ENCODE measurements at places on chromosomes 6 and 20.

DNA sequence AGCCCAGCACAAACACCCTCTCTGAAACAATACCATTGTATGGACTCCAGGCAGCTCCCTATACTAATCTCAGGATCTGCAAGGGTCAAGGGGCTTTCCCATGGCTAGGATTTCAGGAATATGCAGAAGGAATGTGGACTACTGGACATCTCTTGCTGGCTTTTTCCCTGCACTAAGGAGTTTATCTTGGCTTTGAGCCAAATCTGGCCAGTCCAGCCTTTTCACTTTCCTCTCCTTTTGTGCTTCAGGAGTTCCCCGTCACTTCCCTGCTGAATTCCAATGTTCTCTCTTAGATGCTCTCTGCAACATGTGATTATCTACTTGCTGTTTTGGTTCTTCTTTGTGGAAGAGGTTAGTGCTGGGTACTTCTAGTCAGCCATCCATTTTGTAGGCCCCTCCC lies 568.2 kb downstream of the HDGFL1 start:
- H3K27me3 ChIP-seq, result no peaks in the 10 kb centered on the region
- no peak overlapping the region for H3K4me3 ChIP-seq
- DNase-seq, result no peak
- H3K36me3 ChIP-seq, result no peaks in the 10 kb centered on the region
- H3K4me1 ChIP-seq, result no peaks in the 10 kb centered on the region
- no peak overlapping the region for H3K27ac ChIP-seq

DNA sequence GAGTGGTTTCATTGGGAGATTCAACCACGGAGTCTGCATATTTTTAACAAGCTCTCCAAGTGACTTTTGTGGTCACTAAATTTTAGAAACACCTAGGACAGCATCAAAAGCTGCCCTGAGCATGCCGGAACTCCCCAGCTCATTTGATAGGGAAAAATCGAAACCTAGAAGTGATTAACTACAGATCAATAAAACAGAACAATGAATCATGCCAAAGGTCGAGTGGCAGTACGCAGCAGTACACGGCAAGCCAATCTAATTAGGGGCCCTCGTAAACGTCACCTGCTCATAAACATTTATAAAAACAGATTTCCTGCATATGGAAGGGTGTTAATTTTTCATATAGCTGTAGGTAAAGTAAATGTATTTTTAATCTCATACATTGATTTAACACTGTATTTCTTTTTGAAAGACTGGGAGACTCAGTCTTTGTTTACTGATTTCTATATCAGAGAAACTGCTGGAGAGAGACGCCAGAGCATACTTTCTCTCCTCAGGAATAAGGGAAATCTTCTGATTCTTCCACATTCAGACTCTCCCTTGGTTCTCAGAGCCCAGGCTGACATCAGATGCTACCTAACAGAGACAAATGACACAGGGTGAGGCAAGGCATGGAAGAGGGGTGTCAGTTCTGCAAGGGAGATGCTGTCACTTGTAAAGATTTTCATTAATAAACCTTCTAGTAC lies 232.5 kb downstream of the PTPRT start:
- no peaks in the 10 kb centered on the region for H3K4me1 ChIP-seq
- no peak overlapping the region for H3K27ac ChIP-seq
- DNase-seq, result no peak

GRCh38 chr20:18567739-18568091 lies 483 bp downstream of the SMIM26 start:
- peak overlapping the region; percentile 78 for H3K27ac ChIP-seq
- no peak for DNase-seq
- H3K4me1 ChIP-seq, result peaks cover 2% of the 10 kb centered on the region
- no peaks in the 10 kb centered on the region for H3K36me3 ChIP-seq
- H3K4me3 ChIP-seq, result peak overlapping the region; percentile 69

GRCh38 chr6:122838060-122838780 lies 49.2 kb downstream of the SMPDL3A start:
- H3K4me1 ChIP-seq, result no peaks in the 10 kb centered on the region
- H3K36me3 ChIP-seq, result no peaks in the 10 kb centered on the region
- DNase-seq, result no peak
- no peak overlapping the region for H3K4me3 ChIP-seq
- H3K27ac ChIP-seq, result no peak overlapping the region
- no peaks in the 10 kb centered on the region for H3K27me3 ChIP-seq

- H3K27ac ChIP-seq, result no peak overlapping the region
- no peak overlapping the region for H3K4me3 ChIP-seq
- DNase-seq, result no peak
- no peaks in the 10 kb centered on the region for H3K36me3 ChIP-seq
- H3K4me1 ChIP-seq, result no peaks in the 10 kb centered on the region
- H3K27me3 ChIP-seq, result no peaks in the 10 kb centered on the region
Observed at GRCh38 chr6:138037009-138037504, 70.2 kb downstream of the PERP start.

GRCh38 chr6:41504466-41505121 lies 41.6 kb upstream of the FOXP4 start:
- no peaks in the 10 kb centered on the region for H3K27me3 ChIP-seq
- peak overlapping the region; percentile 47 for H3K27ac ChIP-seq
- H3K4me3 ChIP-seq, result peak overlapping the region; percentile 31
- no peak for DNase-seq

DNA sequence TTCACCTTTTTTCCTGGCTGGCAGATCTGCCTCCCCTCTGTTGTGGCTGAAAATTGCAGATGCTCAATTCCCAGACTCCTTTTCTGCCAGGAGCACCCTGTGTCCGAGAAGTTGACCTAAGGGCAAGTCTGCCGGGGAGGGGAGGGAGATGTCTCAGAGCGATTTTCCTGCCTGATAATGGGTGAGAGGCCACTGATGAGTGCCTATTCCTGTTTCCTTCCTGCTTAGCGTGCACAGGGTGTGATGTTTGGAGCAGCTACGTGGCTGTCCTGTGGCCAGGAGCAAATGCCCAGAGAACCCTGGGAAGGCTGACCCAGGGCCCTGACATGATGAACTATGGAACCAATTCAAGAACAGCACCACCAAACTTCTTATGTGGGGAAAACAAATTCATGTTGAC lies 22.5 kb downstream of the SOX4 start:
- no peak overlapping the region for H3K4me3 ChIP-seq
- H3K4me1 ChIP-seq, result no peaks in the 10 kb centered on the region
- DNase-seq, result no peak

- peak; percentile 39 for DNase-seq
- H3K27ac ChIP-seq, result peak overlapping the region; percentile 79
- H3K36me3 ChIP-seq, result no peaks in the 10 kb centered on the region
- peak overlapping the region; percentile 59 for H3K4me3 ChIP-seq
Observed at GRCh38 chr6:151240036-151240685, 394 bp downstream of the AKAP12 start.

- peak; percentile 82 for DNase-seq
- H3K27ac ChIP-seq, result peak overlapping the region; percentile 74
Observed at GRCh38 chr6:36997811-36998722, 7.4 kb upstream of the FGD2 start.

GRCh38 chr6:126446248-126446647 lies 106.3 kb downstream of the CENPW start:
- H3K4me3 ChIP-seq, result no peak overlapping the region
- no peaks in the 10 kb centered on the region for H3K27me3 ChIP-seq
- H3K4me1 ChIP-seq, result no peaks in the 10 kb centered on the region
- no peak for DNase-seq
- H3K36me3 ChIP-seq, result no peaks in the 10 kb centered on the region
- H3K27ac ChIP-seq, result no peak overlapping the region

DNA sequence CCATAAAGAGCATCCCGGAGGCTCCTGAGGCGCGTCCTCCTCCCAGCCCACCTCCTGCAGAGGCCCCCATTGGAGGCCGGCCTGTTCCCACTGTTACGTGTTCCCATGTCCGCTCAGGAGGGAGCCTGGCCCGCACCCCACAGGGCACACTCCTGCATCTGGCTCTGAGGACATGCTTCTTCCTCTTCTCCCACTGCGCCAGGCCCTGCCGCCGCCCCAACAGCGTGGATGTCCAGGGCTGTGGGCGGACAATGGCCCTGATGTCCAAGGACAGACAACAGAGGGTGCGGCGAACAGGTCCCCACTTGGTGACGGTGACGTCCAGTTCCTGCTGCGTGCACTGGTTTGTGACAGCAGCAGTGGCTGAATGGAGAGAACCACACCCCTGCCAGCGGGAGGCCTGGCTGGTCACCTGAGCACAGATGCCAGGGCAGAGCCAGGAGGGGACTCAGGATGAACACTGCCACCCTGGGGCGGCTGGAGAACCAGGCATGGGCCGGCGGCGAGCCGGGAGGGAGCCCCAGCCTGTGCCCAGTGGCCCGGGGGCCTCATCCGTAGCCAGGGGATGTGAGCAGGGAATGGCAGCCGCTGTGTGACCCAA lies 26.6 kb downstream of the FRMD1 start:
- H3K36me3 ChIP-seq, result no peaks in the 10 kb centered on the region
- no peak for DNase-seq
- H3K27me3 ChIP-seq, result no peaks in the 10 kb centered on the region
- H3K4me1 ChIP-seq, result no peaks in the 10 kb centered on the region
- H3K27ac ChIP-seq, result no peak overlapping the region

DNA sequence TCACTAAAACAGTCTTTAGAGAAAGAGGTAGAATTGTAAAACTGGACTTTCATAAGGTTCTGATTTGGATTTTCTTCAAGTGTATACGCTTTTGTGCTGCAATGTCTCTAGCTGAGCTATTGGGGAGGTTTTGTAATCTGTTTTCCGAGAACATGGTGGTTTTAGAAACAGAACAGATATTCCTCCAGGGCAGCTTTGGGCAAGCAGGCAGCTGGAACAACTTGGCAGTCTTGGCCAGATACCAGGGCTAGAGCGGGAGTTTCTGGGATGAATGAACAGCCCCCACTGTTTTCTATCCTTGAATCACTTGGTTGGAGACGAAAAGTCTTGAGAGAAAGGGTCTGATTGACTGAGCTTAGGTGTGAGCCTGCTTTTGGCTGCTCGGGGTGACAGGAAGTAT lies 17.1 kb upstream of the ARMC2 start:
- no peaks in the 10 kb centered on the region for H3K36me3 ChIP-seq
- no peaks in the 10 kb centered on the region for H3K4me1 ChIP-seq
- DNase-seq, result no peak
- no peak overlapping the region for H3K4me3 ChIP-seq
- no peak overlapping the region for H3K27ac ChIP-seq

GRCh38 chr6:95503568-95503967 lies 73.8 kb upstream of the MANEA start:
- no peaks in the 10 kb centered on the region for H3K27me3 ChIP-seq
- H3K4me1 ChIP-seq, result no peaks in the 10 kb centered on the region
- H3K36me3 ChIP-seq, result no peaks in the 10 kb centered on the region
- H3K27ac ChIP-seq, result no peak overlapping the region

DNA sequence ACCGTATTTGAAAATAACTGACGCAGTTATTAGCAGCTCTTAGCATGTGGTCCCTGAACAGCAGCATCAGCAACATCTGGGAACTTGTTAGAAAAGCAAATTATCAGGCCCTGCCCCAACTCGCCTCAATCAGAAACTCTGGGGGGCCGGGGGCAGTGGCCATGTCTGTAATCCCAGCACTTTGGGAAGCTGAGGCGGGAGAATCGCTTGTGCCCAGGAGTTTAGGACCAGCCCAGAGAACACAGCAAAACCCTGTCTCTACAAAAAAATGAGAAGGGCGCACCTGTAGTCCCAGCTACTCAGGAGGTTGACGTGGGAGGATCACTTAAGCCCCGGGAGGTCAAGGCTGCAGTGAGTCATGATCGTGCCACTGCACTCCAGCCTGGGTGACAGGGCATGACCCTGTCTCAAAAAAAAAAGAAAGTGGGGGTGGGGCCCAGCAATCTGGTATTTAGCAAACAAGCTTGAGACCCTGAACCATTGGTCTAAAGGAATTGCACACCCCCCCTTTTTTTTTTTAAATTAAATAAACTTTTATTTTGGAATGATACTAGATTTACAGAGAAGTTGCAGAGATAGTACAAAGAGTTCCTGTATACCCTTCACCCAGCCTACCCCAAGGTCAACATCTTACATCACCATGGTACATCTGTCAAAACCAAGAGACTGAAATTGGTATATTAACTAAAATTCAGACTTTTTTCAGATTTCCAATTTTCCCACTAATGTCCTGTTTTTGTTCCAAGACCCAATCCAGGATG lies 6.7 kb downstream of the SRXN1 start:
- no peaks in the 10 kb centered on the region for H3K27me3 ChIP-seq
- DNase-seq, result no peak
- no peak overlapping the region for H3K27ac ChIP-seq

DNA sequence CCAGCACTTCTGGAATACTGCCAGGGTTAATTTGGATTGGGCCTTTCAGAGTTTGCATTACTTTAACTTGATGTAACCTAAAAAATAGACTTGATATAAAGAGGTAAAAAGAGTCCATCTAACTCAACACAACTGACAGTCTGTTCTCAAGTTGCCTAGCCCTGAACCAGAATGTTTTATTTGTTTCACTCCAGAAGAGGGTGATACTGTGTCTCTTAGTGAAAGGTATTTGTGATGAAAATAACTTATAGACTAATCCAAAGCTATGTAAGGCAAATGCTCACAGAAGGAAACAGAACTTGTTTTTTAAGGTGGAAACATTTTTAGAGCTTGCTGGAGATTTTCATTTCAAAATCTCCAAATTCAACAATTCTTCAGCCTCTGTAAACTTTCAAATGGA lies 469.1 kb upstream of the RUNX2 start:
- H3K36me3 ChIP-seq, result no peaks in the 10 kb centered on the region
- no peak overlapping the region for H3K27ac ChIP-seq

DNA sequence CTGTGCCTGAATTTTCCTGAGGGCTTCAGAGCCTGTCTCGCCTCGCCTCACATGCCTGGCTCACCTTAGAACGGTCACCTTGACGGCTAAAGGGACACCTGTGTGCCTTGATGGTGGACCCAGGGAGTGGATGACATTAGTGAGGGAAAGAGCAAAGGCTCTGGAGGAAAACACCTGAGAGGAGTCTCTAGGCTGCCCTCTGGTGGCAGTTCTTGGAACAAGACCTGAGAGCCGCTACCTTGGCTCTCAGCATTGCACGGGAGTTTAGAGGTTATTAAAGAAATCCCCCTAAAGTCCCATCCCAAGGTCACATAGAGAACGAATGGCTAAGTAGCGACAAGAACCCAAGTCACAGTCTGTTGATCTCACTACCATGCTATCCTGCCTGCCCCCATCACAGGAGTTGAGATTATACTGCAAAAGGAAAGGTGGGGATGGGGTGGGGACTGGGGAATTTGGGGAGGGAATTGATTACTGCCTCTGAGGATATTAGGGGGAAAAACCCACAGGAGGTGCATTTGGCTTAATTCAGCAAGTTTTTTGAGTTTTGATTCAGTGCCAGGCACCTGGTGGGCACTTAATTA lies 7.9 kb upstream of the CDSN start:
- no peaks in the 10 kb centered on the region for H3K36me3 ChIP-seq
- peak; percentile 66 for DNase-seq
- H3K4me1 ChIP-seq, result no peaks in the 10 kb centered on the region
- H3K27me3 ChIP-seq, result no peaks in the 10 kb centered on the region
- no peak overlapping the region for H3K4me3 ChIP-seq

- H3K36me3 ChIP-seq, result no peaks in the 10 kb centered on the region
- peaks cover 12% of the 10 kb centered on the region for H3K4me1 ChIP-seq
- no peak overlapping the region for H3K4me3 ChIP-seq
- H3K27me3 ChIP-seq, result no peaks in the 10 kb centered on the region
- no peak for DNase-seq
- peak overlapping the region; percentile 78 for H3K27ac ChIP-seq
Observed at GRCh38 chr6:43743682-43744381, 26.2 kb upstream of the VEGFA start.
